Activated CD8-positive, alpha-beta T cell treated with anti-CD3 and anti-CD28 coated beads, Interleukin-2, amount 10 ng/mL, durations not matched to agents 7 days and 5 days (primary cell): ENCODE measurements at places on chromosomes 7 and 10. TPM values are rescaled to one million over a fixed set of nuclear protein-coding genes. Genes with fewer than 3 reads are reported as not detected.

The PLCE1 gene
- total RNA-seq, result not detected

DNA sequence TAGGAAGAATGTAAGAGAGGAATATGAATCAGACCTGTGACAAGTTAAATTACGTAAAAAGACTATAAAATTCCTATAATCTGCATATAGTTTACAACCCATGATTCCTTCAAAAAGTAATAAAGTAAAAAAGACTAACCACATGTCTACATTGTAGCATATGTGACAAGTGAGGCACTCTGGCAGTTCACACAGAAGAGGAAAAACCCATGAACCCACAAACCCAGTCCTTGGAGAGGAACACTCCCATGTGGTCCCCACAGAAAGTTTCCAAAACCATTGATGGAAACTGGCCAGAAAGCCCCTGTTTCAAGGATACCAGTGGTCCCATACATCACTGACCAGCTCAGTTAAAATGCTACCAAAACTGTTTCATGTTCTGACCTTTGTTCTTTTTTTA, 15.7 kb downstream of the KDM7A start:
- DNase-seq, result no peak

- DNase-seq, result no peak
Measured at GRCh38 chr7:106681815-106682495, 21.0 kb upstream of the CCDC71L start.

GRCh38 chr10:13684252-13684791, 97.6 kb downstream of the PRPF18 start:
- DNase-seq, result no peak

The TMEM130 gene
- not detected for total RNA-seq

GRCh38 chr7:155988416-155988815, 176.2 kb upstream of the SHH start:
- DNase-seq, result no peak

The DEPP1 gene
- not detected for total RNA-seq

GRCh38 chr10:110076559-110077318, 69.0 kb downstream of the ADD3 start:
- DNase-seq, result peak; percentile 63

- no peak for DNase-seq
Measured at GRCh38 chr7:39429421-39429820, 136.8 kb upstream of the YAE1 start.

The SERPINE1 gene
- total RNA-seq, result 0.47 TPM

GRCh38 chr7:25391295-25391861, 163.1 kb upstream of the NPVF start:
- DNase-seq, result no peak

GRCh38 chr7:35430547-35431153, 176.8 kb upstream of the TBX20 start:
- peak; percentile 30 for DNase-seq

GRCh38 chr10:30755441-30755953, 125.9 kb upstream of the LYZL2 start:
- DNase-seq, result no peak

DNA sequence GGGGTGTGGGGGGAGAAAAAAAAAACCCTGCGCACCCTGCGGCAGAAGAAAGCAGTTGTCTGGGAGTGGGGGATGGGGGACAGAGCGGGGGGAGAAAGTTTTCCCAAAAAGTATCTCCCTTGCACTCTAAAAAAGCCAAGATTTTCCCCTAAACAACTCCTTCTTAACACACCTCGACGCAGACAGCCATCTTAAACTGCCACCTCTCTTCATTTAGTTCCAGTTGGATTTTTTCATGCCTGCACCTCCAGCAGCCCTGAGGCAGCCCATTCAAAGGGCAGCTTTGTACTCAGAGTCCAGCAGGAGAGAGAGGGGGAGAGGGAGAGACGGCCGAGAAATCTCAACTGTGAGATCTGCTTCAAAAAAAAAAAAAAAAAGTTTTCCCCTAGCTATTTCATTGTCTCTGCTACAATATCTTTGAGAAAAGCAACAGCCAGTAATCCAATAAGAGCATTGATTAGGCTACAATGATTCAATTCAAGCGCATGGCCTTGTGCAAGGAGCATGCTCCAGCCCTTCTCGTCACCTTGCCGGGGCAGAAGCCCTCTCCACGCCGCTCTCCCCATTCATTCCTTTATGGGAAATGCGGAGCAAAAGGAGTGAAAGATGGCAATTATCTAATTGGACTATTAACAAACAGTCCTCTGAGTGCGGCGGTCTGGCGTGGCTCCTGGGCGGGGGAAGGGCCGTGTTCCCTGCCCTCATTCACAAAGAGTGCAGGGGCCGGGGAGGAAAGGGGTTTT, 939 bp upstream of the VAX1 start:
- no peak for DNase-seq

The RBM28 gene
- total RNA-seq, result 43.3 TPM

DNA sequence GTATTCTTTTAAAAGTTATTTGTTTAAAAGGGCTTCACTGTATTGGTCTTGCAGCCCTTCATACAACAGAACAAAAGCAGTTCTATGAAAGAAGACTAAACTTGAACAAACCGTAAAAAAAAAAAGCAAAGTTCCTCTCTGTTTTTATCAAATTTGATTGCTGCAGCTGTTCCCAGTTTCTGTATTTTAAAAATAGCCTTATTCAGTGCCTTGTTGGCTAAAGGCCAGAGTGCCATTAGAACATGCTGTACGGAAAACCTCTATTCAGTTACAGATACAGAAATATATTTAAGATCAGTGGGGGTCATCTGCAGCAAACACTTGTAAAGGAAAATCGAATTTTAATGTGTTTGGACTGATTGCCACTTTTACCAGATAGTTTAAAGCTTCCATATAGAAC, 207.8 kb upstream of the ETV1 start:
- no peak for DNase-seq

The AGAP9 gene
- total RNA-seq, result 2.7 TPM

DNA sequence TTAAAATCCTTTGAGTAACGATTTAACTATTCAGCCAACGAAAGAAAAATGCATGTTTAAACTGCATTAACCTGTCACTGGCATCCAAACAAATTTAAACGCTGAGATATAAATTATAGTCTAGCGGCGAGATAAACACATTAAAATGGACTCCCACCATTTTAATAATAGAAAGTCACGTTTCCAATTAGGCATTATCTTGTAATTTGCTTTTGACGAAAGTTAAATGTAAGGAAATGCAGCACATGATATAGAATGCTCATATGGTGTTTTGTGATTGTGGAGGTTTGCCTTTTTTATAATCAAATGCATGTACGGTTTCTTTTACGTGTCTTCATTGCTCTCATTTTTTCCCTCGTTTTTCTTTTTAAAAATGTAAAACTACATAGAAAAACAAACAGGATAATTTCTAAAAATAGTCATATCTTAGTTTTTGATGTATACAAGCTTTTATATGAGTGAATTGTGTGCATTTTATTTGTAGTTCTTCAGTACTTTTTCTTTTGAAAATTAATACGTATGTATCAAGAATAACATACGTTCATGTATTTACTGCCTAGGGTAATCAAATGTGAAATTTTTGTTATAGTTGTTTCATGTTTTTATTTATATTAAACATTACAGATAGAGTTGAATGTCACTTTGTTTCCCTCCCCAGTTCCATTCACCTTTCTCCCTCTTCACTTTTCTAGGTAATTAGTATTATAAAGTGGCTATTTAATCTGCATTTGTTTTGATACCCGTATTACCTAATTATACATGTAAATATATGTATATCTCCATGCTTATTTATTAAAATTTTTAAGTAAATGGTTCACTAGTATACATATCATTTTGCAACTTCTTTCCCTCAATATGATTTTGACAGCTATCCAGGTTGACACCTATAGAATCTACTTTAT, 1.1 kb upstream of the KLF14 start:
- no peak for DNase-seq

DNA sequence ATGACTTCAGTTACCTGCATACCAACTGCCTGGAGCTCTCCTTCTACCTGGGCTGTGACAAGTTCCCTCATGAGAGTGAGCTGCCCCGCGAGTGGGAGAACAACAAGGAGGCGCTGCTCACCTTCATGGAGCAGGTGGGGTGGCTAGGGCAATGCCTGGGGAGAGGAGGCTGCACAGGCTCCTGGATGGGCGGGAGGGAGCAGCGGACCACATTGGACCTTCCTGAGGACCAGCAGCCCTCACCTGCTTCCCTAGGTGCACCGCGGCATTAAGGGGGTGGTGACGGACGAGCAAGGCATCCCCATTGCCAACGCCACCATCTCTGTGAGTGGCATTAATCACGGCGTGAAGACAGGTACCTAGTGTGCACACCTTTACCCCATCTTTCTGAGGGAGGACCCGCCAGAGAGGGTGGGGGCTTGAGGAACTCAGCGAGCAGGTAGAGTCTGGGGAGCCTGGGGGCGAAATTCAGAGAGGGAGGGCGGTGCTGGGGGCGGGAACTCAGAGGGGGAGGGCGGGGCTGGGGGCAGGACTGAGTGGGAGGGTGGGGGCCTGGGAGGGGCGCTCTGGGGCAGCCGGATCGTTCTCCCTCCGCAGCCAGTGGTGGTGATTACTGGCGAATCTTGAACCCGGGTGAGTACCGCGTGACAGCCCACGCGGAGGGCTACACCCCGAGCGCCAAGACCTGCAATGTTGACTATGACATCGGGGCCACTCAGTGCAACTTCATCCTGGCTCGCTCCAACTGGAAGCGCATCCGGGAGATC, 9.0 kb downstream of the AEBP1 start:
- no peak for DNase-seq

The NUP205 gene
- total RNA-seq, result 109 TPM

DNA sequence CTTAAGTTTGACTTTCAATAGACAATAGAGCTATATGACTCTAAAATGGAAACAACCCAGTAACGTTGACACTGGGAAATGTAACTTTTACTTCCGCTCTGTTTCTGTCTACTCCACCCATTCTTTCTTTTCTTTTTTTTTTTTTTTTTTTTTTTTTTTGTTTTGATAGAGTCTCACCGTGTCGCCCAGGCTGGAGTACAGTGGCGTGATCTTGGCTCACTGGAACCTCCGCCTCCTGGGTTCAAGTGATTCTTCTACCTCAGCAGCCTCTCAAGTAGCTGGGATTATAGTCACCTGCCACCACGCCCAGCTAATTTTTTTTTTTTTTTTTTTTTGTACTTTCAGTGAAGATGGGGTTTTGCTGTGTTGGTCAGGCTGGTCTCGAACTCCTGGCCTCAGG, 13.9 kb downstream of the PRSS2 start:
- DNase-seq, result peak; percentile 59

The KNDC1 gene
- 0.21 TPM for total RNA-seq

- DNase-seq, result peak; percentile 59
Measured at GRCh38 chr10:119595676-119596515, 868 bp downstream of the TIAL1 start.

DNA sequence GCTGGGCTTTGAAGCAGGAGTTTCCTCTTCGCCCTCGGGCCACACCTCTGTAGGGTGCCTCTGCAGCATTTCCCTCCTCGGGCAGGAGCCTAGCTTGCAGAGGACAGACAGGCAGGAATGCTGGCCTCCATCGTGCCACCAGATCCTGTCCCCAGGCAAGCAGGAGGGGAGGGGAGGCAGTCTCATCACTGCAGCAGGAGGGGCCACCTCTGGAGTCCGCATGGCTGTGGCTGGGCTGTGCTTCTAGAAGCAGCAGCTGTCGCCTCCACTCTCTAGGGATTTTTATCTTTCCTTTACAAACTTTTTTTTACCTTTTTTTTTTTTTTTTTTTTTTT, 181.4 kb downstream of the CUX1 start:
- DNase-seq, result no peak

GRCh38 chr7:143381427-143382125, 431 bp downstream of the ZYX start:
- DNase-seq, result no peak

- DNase-seq, result no peak
Measured at GRCh38 chr7:132255898-132256297, 320.4 kb downstream of the PLXNA4 start.

DNA sequence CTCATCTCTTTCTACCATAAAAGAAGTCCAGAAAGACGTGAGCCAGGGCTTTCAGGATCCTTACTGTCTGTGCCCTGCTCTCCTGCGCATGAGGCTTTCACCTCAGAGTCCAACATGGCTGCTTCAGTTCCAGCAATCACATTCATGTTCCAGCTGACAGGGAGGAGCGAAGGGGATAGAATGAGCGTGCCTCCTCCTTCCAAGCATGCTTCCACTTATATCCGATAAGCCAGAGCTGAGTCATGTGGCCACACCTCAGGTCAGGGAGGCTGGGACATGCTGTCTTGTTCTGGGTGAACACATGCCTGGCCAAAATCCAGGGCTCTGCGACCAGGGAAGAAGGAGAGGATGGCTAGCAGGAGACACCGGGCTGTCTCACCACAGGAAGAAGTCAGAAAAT, 248.2 kb downstream of the SKAP2 start:
- DNase-seq, result no peak

The MYOF gene
- 0.37 TPM for total RNA-seq

- no peak for DNase-seq
Measured at GRCh38 chr7:127378537-127378936, 14.0 kb downstream of the ZNF800 start.

The SPDYE6 gene
- total RNA-seq, result not detected

The ZNF467 gene
- 0.08 TPM for total RNA-seq

DNA sequence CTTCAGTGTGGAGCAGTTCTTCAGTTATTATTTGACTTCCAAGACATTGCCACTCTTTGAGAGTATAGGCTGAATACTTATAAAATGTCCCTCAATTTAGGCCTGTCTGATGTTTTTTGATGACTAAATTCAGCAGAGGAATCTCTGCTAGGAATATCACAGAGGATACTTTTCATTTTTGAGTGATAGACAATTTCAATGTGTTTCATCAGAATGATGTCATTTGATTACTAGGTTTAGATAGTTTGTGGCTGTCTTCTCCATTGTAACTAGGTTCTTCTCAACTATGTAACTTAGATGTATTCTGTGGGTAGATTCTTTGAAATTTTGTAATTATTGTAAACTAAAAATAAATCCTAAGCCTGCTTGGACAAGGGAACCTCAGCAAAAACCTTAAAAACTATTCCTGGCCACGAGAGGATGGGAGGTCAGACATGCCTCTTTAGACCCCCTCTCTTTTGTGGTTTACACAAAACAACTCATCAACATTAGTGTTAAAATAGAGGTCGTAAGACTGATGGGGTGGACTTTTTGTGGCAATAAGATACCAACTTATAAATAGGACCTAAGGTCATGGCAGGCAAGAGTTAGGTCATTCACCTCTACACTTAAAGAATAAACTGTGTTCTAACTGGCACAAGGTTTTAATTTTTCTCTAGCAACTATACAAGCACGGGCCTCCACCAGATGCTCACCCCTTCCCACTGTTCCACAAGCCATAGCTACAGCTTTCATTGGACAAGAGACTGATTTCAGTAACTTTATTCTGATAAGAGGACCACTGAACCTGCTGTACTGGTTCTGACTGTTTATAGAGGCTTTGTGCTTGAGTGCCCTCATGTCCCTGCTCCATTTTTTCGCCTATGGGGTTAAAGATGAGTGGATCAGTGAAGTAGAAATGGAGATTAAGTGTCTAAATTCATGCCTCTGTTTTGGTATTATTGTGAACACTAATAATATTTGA, 33.7 kb downstream of the CYP2C8 start:
- DNase-seq, result no peak

The ZKSCAN1 gene
- total RNA-seq, result 50.4 TPM
